Ascending aorta (tissue), 2 donors: ENCODE measurements at places on chromosomes 4 and X. TPM values are rescaled to one million over a fixed set of nuclear protein-coding genes. Genes with fewer than 3 reads are reported as not detected.

DNA sequence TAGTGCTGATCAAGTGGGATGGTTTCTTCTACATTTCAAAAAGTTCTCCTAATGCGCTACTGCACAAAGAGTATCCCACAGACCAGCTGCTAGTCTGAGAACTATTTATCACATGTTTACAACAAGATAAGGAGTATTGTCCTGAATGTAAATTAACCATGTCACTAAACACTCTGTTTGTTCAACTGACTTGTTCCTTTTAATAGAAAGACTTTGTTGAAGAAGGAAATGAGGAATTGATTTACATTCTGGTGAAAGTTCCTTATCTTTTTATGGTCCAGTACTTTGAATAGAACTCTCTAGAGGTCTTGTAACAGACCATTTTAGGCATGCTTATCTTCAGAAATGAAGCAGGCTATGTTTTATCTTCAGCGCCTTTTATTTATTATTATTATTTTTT, 67.3 kb upstream of the IL13RA1 start:
- no peak for DNase-seq

The TET2 gene
- total RNA-seq: 14.8 TPM

The ARHGAP24 gene
- total RNA-seq: 13.9 TPM

The UGT2B10 gene
- total RNA-seq: not detected

GRCh38 chr4:36322921-36323354, 41.5 kb downstream of the DTHD1 start:
- DNase-seq: no peak

- DNase-seq: no peak
Measured at GRCh38 chr4:12242354-12242753, 813.7 kb upstream of the HS3ST1 start.
